ENCODE measurements at places on chromosomes 16 and 17. TPM values are rescaled to one million over a fixed set of nuclear protein-coding genes. Genes with fewer than 3 reads are reported as not detected.

KRT14 gene
- not detected for total RNA-seq

DNA sequence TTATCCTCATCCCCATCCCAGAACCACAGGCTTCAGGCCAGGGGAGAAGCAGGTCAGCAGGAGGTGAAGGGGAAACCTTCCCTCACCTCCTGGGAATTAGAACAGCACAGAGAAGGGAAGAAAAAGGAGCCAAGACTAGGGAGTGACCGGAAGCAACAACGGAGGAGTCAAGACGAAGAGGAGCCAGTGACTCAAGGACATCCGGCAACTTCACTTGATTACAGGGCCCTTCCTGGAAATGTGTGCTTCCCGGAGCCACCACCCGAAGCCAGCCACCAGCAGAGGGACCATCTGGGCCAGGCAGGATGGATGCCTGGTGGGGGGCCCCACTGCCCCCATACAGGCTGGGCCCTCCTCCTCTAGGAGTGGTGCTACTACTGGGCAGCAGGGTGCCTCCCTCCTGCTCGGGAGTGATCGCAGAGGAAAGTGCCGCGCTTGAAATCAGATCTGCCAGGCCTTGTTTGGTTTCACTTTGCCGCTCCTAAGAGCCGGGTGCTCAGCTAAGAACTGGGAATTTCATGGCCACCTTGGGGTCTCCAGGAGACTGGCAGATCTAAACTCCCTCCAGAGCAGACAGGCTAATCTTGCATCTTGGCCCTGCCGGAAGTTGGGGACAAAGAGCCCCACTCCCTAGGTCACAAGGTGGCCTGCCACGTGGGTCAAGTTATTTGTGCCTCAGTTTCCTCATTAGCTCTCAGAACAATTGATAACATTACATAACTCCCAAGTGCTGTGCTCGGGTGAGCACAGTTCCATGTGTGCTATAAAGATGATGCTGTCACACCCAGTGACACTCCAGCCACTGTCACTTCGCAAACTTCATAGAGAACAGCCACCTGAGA lies 6.6 kb downstream of the CDC42EP4 start:
- no peak for DNase-seq

PHF12 gene
- total RNA-seq, result 15.6 TPM

SYT17 gene
- total RNA-seq, result 3.0 TPM

DNA sequence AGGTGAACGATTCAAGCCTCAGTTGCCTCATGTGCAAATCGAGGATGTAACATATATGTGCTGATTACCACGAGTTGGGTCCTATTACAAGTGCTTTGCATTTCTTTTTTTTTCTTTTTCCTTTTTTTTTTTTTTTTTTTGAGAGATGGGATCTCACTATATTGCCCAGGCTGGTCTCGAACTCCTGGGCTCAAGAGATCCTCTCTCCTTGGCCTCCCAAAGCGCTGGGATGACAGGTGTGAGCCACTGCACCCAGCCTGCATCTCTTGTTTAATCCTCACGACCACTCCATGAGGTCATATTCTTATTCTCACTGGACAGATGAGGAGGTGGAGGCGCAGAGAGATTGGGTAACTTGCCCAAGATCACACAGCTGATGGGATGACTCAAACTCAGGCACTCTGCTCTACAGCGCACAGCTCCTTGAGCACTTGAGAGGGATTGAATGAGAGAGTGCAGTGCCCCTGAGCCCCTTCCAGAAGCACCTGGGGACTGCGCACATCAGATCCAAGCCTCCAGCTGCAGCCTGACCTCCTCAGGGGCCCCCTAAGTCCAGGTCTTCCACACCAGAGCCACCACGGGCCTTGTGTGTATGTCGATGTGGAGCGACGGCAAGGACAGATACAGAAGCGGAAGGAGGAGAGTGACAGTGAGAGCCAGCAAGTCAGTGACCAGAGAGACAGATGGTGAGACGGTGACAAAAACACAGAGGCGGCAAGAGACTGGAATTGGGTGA lies 4.9 kb downstream of the STX1B start:
- DNase-seq, result no peak
